ENCODE measurements at places on chromosomes 6 and 20. TPM values are rescaled to one million over a fixed set of nuclear protein-coding genes. Genes with fewer than 3 reads are reported as not detected.

DNA sequence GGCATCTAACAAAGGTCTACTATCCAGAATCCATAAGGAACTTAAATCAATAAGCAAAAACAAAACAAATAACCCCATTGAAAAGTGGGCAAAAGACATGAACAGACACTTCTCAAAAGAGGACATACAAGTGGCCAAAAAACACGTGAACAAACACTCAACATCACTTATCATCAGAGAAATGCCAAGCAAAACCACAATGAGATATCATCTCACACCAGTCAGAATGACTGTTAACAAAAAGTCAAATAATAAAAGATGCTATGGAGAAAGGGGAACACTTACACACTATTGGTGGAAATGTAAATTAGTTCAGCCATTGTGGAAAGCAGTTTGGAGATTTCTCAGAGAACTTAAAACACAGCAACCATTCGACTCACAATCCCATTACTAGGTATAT lies 19.4 kb upstream of the VNN1 start:
- DNase-seq, result no peak

DNA sequence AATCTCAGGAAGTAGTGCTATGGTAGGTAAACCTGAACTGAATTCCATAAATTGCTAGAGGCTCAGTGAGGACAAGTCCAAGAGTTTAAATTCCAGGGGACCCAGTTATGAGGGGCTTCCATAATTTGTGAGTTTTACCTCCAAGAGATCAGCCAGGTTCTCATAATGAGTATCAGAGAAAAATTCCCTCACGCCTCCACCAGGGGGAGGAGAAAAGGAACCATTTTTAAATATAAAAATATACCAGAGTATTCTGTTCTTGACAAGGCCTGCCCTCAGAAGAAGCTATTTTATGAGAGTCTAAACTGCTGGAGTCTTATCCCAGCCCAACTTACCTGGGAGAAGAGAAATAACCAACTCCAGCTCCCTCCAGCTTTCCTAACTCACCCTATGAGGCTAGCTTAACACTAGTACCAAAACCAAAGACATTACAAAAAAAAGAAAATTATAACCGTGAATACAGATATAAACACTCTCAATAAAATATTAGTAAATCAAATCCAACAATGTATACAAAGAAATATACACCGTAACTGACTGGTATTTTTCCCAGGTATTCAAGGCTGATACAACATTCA lies 158.7 kb downstream of the TFAP2A start:
- peak; percentile 9 for DNase-seq

- DNase-seq, result no peak
Observed at GRCh38 chr20:38985603-38986170, 23.5 kb downstream of the DHX35 start.

DNA sequence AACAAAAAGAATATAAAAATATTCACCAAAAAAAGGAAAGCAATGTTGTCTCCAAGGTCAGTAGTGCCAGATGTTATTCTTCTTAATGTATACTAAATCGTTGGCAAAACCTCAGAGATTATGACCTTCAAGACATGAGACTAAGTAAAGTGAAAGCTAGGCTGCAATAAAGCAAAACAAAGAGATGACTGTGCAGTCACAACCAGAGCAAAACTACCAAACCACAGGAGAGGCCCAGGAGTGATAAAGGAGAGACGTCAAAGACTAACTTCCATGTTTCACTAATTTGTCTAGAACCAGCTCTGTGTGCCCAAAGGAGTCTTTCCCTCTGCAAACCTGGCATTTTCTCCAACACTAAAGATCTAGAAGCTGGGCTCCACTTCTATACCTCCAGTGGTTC lies 155.9 kb upstream of the POU3F2 start:
- no peak for DNase-seq

DNA sequence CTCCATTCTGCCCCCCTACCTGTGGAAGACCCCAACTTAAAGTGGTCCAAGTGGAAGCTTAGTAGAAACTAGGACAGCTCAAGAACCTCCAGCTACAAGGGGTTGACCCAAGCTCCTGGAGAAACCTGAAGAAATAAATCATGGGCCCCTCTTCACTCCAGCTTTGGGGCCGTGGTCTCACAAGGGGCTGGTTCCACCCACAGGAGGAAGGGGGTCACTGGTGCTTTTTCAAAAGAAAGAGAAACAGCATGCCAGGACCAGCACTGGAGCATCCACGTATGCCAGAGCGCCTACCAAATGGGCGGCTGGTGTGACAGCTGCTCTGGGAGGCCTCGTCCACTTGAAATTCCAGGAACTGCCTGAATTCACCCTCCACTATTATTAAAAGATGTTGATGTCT lies 14.4 kb upstream of the ANKRD60 start:
- no peak for DNase-seq

- peak; percentile 73 for DNase-seq
Observed at GRCh38 chr6:7087491-7087979, 20.2 kb upstream of the RREB1 start.

C20orf144 gene
- 0.29 TPM for total RNA-seq

OR2B6 gene
- total RNA-seq, result not detected

PRL gene
- total RNA-seq, result 0.60 TPM

CCN6 gene
- not detected for total RNA-seq

PDSS2 gene
- 13.2 TPM for total RNA-seq

Measured in activated CD8-positive, alpha-beta T cell treated with anti-CD3 and anti-CD28 coated beads for 36 hours (primary cell).